Daoy (cell line): ENCODE measurements at places on chromosomes 3 and 15.

DNA sequence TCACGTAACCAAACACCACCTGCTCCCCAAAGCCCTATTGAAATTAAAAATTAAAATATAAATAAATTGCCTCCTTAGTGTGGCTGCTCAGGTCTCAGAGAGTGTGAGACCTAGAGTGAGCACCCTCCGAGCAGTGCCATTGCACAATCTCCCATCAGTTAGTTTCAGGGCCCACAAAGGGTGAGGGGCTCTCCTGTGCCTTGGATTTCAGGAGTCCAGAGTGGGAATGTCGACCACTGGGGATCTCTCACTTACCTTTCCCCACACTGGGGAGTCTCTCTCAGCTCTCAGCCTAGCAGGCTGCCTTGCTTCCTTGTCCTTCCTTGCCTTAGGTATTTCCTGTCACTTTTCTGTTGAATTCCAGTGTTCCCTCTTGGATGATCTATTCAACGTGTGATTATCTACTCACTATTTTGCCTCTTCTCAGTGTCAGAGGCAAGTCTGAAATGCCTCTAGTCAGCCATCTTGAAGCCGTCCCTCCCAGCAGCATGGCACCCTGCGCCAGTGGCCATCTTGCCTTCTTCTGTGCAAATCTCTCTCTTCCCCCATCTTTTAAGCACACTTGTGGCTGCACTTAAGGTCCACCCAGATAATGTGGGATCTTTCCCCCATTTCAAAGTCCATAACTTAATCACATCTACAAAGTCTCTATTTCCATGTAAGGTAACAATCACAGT is 119.3 kb downstream of the LRRK1 start:
- no peak for DNase-seq

GRCh38 chr3:50320853-50321335 is 1.7 kb downstream of the HYAL2 start:
- DNase-seq: peak; percentile 71

- peak; percentile 65 for DNase-seq
Measured at GRCh38 chr15:57440799-57441198, 64.5 kb downstream of the CGNL1 start.

DNA sequence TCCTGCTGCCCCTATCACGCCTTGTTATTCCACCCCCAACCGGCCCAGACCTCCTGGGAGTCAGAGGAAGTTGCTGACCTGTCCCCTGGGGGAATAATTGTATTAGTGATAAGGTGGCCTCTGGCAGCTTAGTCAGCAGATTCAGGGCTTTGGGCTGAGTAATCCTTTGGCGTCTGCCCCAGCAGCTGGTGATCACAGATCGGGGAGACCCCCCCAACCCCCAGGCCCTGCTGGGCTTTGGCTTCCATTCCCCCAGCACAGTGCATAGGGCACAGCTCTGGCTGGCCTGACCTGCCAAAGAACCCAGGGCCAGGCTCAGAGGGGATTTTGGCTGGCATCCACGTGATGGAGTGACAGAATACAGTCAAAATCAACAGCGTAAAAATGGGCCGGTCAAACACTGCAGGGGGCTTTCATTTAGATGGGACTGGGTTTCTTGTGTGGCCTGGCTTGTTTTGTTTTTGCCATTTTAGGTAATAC is 3.9 kb upstream of the NR2E3 start:
- DNase-seq: peak; percentile 66

DNA sequence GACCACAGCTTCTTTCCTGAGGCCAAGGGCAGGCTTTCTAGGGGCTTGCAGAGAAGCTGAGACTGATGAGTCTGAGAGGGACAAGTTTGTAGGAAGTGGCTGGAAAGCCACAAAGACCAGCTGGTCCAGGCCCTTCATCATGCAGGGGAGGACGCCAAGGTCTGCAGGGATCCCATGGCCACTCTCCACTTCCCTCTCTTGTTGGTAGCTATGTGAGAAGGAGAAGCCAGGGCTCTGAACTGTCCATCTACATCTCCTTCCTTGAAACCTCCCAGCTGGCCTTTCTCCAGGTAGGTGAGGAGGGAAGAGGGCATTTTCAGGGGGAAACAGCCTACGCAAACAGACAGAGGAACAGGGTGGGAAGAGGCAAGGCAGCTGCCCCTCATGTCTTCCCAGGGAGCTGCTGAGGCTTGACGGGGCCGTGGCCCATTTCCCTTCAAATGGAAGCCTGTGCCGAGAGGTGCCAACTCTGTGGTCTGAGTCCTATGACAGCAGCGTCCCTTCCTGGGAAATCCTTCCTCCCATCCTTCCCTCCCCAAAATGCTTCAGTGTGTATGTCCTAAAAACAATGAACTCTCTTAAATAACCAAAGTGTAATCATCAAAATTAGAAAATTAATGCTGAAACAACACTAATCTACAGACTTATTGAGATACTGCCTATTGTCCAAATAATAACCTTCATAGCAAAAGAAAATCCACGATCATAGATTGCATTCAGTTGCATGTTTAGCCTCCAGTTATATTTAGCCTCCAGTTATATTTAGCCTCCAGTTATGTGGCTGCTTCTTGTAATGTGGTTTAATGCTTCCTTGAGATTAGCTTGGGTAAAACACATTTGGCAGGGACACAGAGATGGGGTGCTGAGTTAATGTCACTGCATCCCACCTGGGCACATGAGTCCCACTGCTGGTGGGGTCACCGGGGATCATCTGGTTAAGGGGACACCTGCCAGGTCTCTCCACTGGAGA is 36.0 kb downstream of the GNB5 start:
- no peak for DNase-seq

DNA sequence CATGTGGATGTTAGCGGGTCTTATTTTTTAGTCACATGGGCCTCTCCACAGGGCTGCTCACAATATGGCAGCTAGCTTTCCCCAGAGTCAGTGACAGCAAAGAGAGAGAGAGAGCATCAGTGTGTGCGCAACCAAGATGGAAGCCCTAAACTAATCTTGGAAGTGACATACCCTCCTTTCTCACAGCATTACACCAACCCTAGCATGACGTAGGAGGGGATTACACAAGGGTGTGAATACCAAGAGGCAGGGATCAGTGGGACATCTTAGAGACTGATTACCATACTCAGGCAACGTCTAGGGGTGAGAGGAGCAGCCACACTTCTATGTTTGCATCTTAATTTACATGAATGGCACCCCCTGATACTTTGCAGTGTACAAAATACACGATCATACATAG is 3.5 kb upstream of the UBE2E2 start:
- no peak for DNase-seq

DNA sequence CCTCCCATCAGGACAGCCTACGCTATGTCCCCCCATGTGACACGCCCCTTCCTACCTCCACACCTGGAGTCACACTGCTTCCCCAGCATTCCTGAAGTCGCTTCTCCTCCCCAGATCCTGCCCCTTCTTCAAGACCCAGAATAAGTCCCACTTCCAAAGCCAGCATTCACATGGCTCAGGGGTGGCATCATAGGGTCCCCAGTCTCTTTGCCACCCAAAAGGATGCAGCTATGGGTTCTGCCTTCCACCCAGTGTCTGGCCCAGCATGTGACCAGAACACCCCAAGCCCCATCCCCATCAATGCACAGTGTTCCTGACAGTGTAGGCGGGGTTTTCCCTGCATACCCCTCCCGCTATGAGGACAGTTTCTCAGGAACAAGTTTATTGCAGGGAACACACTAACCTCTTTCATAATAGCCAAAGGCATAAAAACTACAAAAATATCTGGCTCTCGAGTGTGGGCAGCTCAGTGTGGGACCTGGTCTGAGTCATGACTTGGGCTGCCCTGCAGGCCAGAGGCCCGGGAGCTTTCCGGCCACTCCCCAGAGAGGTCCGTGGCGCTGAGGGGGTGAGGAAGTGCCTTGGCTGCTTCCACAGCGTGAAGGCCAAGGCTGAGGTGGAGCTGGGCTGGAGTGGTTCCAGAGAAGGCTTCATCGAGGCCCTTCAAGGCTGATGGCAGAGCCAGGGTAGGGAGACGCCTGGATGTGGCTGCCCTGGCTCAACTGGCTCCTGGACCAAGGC is 5.8 kb downstream of the ISLR start:
- DNase-seq: peak; percentile 88

DNA sequence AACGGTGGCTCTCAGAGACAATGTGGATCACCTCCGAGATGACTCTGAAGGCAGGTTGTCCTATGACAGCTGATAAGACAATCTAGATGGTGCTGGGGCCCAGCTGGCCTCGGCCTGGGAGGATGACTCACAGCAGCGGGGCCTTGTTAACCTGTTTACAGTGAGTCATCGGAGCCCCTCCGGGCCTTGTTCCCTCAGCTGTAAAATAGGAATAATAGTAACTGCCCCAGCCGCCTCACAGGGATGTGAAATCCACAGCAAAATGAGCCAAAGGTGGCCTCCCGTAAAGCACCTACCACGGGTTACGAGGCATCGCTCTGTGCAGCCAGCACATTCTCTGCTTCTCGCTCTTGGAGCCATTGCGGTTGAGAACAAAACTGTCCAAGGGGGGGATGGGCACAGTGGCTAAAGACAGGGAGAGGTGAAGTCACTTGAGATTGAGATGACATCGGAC is 88.6 kb upstream of the RASGRF1 start:
- peak; percentile 88 for DNase-seq

- DNase-seq: no peak
Measured at GRCh38 chr3:34159613-34160420, 361.4 kb downstream of the PDCD6IP start.

DNA sequence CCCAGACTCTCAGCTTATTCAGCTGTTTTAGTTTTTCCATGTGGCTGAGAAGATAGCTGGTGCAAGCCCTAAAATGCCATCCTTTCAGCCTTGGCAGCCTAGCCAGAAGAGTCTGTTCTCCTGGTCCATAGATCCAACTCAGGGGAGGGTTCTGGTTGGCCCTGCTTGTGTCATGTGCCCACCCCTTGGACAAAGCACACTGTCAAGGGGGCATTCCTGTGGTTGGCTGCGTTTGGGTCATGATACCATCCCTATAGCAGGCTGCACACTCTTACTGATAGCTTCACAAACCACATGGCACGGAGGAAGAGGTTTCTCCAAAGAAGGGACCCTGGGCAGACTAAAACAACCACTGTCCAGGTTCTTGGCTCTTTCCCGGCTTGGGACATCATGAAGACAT is 8.4 kb upstream of the FSTL1 start:
- DNase-seq: peak; percentile 33

- no peak for DNase-seq
Measured at GRCh38 chr15:32966512-32966911, 228.0 kb downstream of the FMN1 start.

- DNase-seq: no peak
Measured at GRCh38 chr3:170043506-170043905, 5.7 kb downstream of the GPR160 start.

- DNase-seq: no peak
Measured at GRCh38 chr15:78411061-78411460, 27.0 kb upstream of the IREB2 start.

DNA sequence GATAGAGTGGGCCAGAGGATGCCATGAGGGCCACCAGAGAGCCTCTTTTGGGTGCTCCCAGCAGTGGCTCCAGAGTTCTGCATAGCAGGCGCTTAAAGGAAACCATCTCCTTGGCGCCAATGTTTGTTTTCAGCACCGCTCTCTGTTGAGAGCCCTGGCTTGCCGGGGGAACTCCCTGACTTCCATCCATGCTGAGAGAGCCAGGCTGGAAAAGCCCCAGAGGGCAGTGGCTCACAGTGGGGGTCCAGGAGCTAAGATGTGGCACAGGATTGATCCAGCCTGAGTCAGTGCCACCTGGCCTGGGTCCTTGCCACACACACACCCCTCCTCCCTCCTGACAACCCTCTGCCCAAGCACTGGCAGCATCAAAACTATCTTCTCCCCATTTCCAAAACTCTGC is 50.4 kb upstream of the HACD2 start:
- peak; percentile 85 for DNase-seq

GRCh38 chr15:62403164-62403809 is 238.2 kb upstream of the C2CD4B start:
- peak; percentile 25 for DNase-seq

- no peak for DNase-seq
Measured at GRCh38 chr15:88487796-88488523, 20.5 kb downstream of the MRPS11 start.

DNA sequence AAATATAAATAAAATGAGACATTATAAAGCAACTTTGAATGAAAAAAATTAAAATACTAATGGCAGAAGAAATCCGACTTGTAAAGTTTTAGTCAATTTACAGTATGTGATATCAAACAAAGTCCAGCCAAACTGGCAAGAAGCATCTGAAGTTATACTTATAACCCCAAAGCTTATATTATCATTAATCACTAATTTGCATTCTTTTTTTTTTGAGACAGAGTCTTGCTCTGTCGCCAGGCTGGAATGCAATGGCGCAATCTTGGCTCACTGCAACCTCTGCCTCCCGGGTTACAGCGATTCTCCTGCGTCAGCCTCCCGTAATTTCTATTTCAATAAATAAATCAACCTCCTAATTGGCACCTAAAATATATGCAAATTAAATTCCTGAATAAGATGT is 80.1 kb downstream of the AQR start:
- no peak for DNase-seq

- no peak for DNase-seq
Measured at GRCh38 chr3:41370307-41370706, 171.0 kb downstream of the CTNNB1 start.

DNA sequence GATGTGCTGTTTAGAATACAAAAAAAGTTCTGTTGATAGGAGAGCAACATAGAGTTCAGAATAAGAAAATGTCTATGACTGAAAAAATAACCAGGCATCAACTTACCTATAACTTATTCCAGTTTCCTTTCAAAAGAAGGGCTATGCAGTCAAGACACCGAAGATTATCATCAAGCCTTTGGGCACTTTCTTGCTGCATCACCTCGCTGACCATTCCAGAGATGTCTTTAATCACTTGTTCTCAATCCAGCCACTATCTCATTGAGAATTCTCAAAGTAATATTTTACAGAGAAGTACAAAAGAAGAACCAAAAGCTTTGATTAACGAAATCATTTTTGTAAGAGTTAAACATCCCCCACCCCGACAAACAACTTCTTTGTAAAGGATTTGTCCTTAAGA is 198.3 kb upstream of the P2RY1 start:
- DNase-seq: no peak

GRCh38 chr3:184354121-184354728 is 7.2 kb downstream of the CLCN2 start:
- peak; percentile 61 for DNase-seq

GRCh38 chr15:91125162-91125561 is 25.1 kb downstream of the SV2B start:
- no peak for DNase-seq

DNA sequence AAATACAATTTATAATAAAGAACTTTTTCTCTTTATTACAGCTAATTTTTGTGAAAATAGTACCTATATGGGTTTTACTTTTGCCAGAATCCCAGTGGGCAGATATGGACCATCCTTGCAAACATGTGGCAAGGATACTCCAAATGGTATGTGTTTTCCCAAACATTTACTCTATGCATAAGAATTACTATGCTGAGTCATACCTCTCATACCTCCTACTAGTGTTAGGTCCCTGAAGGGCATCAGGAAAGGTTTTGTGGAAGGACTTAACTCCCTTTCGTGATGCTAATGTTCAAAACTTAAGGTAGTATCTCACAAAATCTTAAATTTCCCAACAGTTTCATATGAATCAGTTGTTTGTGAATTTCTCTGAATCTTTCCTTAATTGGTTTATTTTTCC is 21.3 kb downstream of the ADGRG7 start:
- no peak for DNase-seq
